Hair follicular keratinocyte (primary cell): ENCODE measurements at places on chromosomes 12 and 14. TPM values are rescaled to one million over a fixed set of nuclear protein-coding genes. Genes with fewer than 3 reads are reported as not detected.

Gene TOMM20L
- total RNA-seq, result not detected in 2 replicates

Gene KLHL33
- not detected in 2 replicates for total RNA-seq

Gene FOXM1
- total RNA-seq, result 12.4 and 46.7 TPM in 2 replicates

Gene PIWIL1
- under 0.01 TPM in 1 of 2 replicates, not detected in the other for total RNA-seq

Gene ARHGEF25
- 0.76 and 2.0 TPM in 2 replicates for total RNA-seq

Gene INTS13
- 52.9 and 72.3 TPM in 2 replicates for total RNA-seq

Gene KSR2
- not detected in 2 replicates for total RNA-seq

Gene KRT78
- total RNA-seq, result 0.04 and 0.16 TPM in 2 replicates

Gene MEG3
- total RNA-seq, result 3.8 and 5.6 TPM in 2 replicates

Gene SLC39A5
- total RNA-seq, result not detected in 2 replicates

Gene TRPV4
- total RNA-seq, result 0.87 and 1.6 TPM in 2 replicates

Gene DBX2
- not detected in 2 replicates for total RNA-seq

Gene ACSS3
- total RNA-seq, result 0.34 and 6.4 TPM in 2 replicates

Gene NANOG
- not detected in 2 replicates for total RNA-seq

Gene NELL2
- total RNA-seq, result 3.9 and 8.5 TPM in 2 replicates

Gene RNF212B
- not detected in 2 replicates for total RNA-seq

Gene SLC41A2
- 1.7 and 2.2 TPM in 2 replicates for total RNA-seq

Gene ASCL4
- total RNA-seq, result not detected in 2 replicates

Gene NINJ2
- not detected in 2 replicates for total RNA-seq

Gene NFKBIA
- total RNA-seq, result 142 and 235 TPM in 2 replicates

Gene TSHR
- total RNA-seq, result not detected in 2 replicates

Gene MIP
- not detected in 2 replicates for total RNA-seq

Gene CPNE8
- total RNA-seq, result 10.2 and 18.6 TPM in 2 replicates

Gene RNASE3
- total RNA-seq, result not detected in 2 replicates

Gene ARHGAP5
- 37.3 and 61.1 TPM in 2 replicates for total RNA-seq

Gene FGF6
- not detected in 2 replicates for total RNA-seq

Gene SELPLG
- total RNA-seq, result 0.08 and 0.46 TPM in 2 replicates

Gene NDRG2
- 2.8 and 7.8 TPM in 2 replicates for total RNA-seq

Gene TCL1B
- not detected in 2 replicates for total RNA-seq

Gene LHX5
- 0.15 and 1.2 TPM in 2 replicates for total RNA-seq

Gene CLEC9A
- not detected in 2 replicates for total RNA-seq

Gene BICD1
- 3.7 and 5.9 TPM in 2 replicates for total RNA-seq

Gene PABPN1
- 34.5 and 56.2 TPM in 2 replicates for total RNA-seq

Gene BMP4
- 0.91 TPM in 1 of 2 replicates, not detected in the other for total RNA-seq

Gene TMEM179
- not detected in 2 replicates for total RNA-seq

Gene OTX2
- total RNA-seq, result not detected in 2 replicates

Gene RIPK3
- total RNA-seq, result 5.4 and 8.0 TPM in 2 replicates
